Effector memory CD4-positive, alpha-beta T cell (primary cell): ENCODE measurements at places on chromosomes 16 and 17.

GRCh38 chr17:78044280-78044835, 84.2 kb downstream of the TMC6 start:
- peaks cover 12% of the 10 kb centered on the region for H3K36me3 ChIP-seq
- no peak overlapping the region for H3K27ac ChIP-seq
- H3K4me3 ChIP-seq, result no peak overlapping the region
- no peaks in the 10 kb centered on the region for H3K4me1 ChIP-seq
- no peaks in the 10 kb centered on the region for H3K27me3 ChIP-seq

- no peak for DNase-seq
- H3K27ac ChIP-seq, result no peak overlapping the region
- H3K36me3 ChIP-seq, result no peaks in the 10 kb centered on the region
- H3K4me1 ChIP-seq, result peaks cover 18% of the 10 kb centered on the region
Measured at GRCh38 chr16:90020260-90020837, 1.1 kb upstream of the DBNDD1 start.

- no peaks in the 10 kb centered on the region for H3K36me3 ChIP-seq
- no peaks in the 10 kb centered on the region for H3K4me1 ChIP-seq
- no peak overlapping the region for H3K27ac ChIP-seq
- H3K4me3 ChIP-seq, result no peak overlapping the region
Measured at GRCh38 chr17:6147042-6147441, 76.9 kb downstream of the WSCD1 start.

- no peak for DNase-seq
- H3K27me3 ChIP-seq, result no peaks in the 10 kb centered on the region
- H3K4me1 ChIP-seq, result peaks cover 7% of the 10 kb centered on the region
- H3K36me3 ChIP-seq, result no peaks in the 10 kb centered on the region
- H3K27ac ChIP-seq, result no peak overlapping the region
- H3K4me3 ChIP-seq, result no peak overlapping the region
Measured at GRCh38 chr16:79628988-79629387, 28.5 kb upstream of the MAF start.

GRCh38 chr16:28604186-28604565, 5.7 kb downstream of the SULT1A1 start:
- H3K4me3 ChIP-seq, result no peak overlapping the region
- H3K27ac ChIP-seq, result no peak overlapping the region
- no peaks in the 10 kb centered on the region for H3K36me3 ChIP-seq
- DNase-seq, result no peak

DNA sequence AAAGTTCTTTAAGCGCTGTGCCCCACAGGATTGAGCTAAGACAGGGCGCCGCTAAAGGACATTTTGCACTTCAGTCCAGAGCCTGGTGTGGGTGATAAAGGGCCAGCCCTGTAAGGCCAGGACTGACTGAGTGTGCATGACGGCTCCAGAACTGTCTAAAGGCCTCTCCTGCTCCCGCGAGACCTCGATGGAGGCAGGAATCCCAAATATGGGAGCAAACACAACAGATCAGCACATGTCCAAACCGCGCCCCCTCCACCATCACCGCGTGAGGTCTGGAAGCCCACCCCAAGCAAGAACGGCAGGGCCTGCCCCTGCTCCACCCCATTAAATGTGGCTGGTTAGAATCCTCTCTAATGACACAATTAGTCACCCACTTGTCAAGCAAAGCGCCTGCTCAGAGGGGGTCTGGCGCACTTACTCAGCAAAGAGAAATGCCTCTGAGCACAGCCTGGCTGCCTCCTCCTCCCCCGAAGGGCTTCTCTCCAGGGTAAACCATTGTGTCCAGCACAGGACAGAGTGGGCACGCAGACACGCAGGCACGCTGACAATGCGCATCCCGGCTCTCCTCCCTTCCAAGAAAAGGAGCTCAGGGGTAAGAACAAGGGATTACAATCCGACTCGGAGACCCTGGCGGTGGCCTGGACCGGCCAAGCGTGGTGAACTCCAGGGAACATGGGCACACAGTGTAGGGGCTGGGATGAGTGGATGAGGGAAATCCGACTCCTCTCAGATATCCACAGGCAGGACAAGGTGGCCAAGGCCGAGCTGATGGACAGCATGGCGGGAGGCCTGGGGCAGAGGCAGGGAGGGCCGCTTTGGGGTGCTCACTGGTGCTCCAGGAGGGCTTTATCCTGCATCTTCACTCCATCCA, 1.5 kb downstream of the MXRA7 start:
- no peak overlapping the region for H3K4me3 ChIP-seq
- H3K4me1 ChIP-seq, result peaks cover 9% of the 10 kb centered on the region
- H3K36me3 ChIP-seq, result peaks cover 8% of the 10 kb centered on the region

DNA sequence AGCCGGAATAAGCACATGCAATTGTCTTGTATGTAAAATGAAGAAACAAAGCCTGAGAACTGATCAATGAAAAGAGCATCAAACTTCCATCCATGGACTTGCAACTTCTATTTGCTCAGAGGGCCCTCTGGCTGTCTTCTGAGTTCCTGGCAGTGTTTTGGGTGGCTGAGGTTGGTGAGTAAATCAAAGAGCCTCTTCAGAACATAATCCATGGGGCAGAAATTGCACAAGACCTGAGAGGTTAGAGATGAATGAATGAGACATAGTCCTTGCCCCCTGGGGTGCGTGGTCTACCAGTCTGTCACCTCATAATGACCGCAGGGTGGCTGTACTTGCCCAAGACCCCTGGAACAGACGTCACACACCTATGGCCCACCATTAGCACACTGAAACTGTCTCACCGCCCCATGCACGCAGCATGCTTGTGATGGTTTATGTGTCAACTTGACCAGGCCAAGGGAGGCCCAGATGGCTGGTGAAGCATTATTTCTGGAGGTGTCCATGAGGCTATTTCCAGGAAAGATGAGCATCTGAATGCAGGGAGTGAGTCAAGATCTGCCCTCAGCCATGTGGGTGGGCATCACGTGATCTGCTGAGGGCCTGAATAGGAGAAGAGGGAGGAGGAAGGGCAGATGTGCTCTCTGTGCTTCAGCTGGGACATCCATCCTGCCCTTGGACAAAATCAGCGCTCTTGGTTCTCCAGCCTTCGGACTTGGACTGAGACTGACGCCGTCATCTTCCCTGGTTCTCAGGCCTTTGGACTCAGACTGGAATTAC, 8.3 kb downstream of the PIK3R6 start:
- no peak overlapping the region for H3K27ac ChIP-seq
- H3K4me1 ChIP-seq, result peaks cover 3% of the 10 kb centered on the region
- DNase-seq, result no peak
